ENCODE measurements at places on chromosomes 6 and 20. TPM values are rescaled to one million over a fixed set of nuclear protein-coding genes. Genes with fewer than 3 reads are reported as not detected.

Gene ADGRG6
- 0.18 TPM for total RNA-seq

Gene C20orf204
- total RNA-seq: 10.4 TPM

Gene CDSN
- total RNA-seq: not detected

Gene EYA4
- total RNA-seq: not detected

Gene NT5E
- 1.5 TPM for total RNA-seq

Gene GPLD1
- 0.40 TPM for total RNA-seq

Gene AVP
- not detected for total RNA-seq

Gene COX4I2
- not detected for total RNA-seq

Gene TMEM244
- not detected for total RNA-seq

Gene FOXP4
- 7.5 TPM for total RNA-seq

Gene F13A1
- total RNA-seq: 8.5 TPM

Gene CAGE1
- total RNA-seq: 0.57 TPM

Gene CST5
- not detected for total RNA-seq

Gene FERMT1
- not detected for total RNA-seq

Gene PRPF6
- total RNA-seq: 63.8 TPM

Gene MUC21
- total RNA-seq: not detected

Gene BHLHE23
- total RNA-seq: not detected

Gene PRSS16
- total RNA-seq: 0.80 TPM

Gene NKX2-4
- total RNA-seq: not detected

Gene ANKEF1
- total RNA-seq: 2.3 TPM

Gene MYL9
- total RNA-seq: 3.4 TPM

Gene DYNLRB1
- total RNA-seq: 62.0 TPM

Gene CEBPB
- total RNA-seq: 18.1 TPM

Gene ATF6B
- 107 TPM for total RNA-seq

Gene SIRPA
- 2.6 TPM for total RNA-seq

Gene MRPS18A
- 29.8 TPM for total RNA-seq

Gene DDO
- total RNA-seq: 0.21 TPM

Gene CTAGE9
- total RNA-seq: not detected

Gene TSPYL1
- total RNA-seq: 216 TPM

Gene NAA20
- 22.4 TPM for total RNA-seq

Gene CD40
- total RNA-seq: 0.68 TPM

Gene TXLNB
- total RNA-seq: 0.42 TPM

Gene SLC22A3
- not detected for total RNA-seq

Gene PARD6B
- total RNA-seq: 4.0 TPM

Gene LHFPL5
- not detected for total RNA-seq

Gene SGK2
- 0.52 TPM for total RNA-seq

Gene PTCHD4
- total RNA-seq: not detected

Gene TMC2
- not detected for total RNA-seq

Gene FAXC
- not detected for total RNA-seq

Gene BTNL2
- total RNA-seq: not detected

Gene SNAI1
- total RNA-seq: 3.3 TPM

Gene FAM83C
- not detected for total RNA-seq

Gene FOXF2
- not detected for total RNA-seq

Gene RAET1L
- not detected for total RNA-seq

Gene ELOVL2
- not detected for total RNA-seq

Gene PNLDC1
- 1.2 TPM for total RNA-seq

Gene PLA2G7
- not detected for total RNA-seq

Gene PRR18
- not detected for total RNA-seq

Gene ADGRF5
- not detected for total RNA-seq

Gene ZC2HC1B
- 0.34 TPM for total RNA-seq

Gene ARHGAP18
- total RNA-seq: 26.7 TPM

Measured in T-helper 17 cell (primary cell).